Islet precursor cell (in vitro differentiated cells): ENCODE measurements at places on chromosomes 2 and 18.

DNA sequence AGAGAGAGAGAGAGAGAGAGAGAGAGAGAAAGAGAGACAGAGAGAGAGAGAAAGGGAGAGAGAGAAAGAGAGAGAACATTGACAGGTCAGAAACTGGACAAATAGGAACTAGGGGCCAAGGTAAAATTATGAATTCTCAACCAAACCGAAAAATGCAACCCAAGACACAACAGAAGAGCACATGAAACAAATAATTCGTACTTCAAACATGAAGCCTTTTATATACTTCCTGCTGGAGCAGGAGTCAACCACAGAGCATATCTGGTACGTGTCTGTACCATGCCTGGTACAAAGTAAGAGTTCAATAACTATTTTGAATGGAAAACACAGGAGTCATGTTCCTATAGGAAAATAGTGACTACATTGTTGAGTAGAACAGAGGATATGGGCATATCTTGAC, 6.5 kb upstream of the VPS54 start:
- DNase-seq: no peak

- DNase-seq: no peak
Measured at GRCh38 chr2:48449073-48449840, 80.7 kb upstream of the STON1 start.

- peak; percentile 81 for DNase-seq
Measured at GRCh38 chr2:154338352-154338967, 360.0 kb upstream of the KCNJ3 start.

DNA sequence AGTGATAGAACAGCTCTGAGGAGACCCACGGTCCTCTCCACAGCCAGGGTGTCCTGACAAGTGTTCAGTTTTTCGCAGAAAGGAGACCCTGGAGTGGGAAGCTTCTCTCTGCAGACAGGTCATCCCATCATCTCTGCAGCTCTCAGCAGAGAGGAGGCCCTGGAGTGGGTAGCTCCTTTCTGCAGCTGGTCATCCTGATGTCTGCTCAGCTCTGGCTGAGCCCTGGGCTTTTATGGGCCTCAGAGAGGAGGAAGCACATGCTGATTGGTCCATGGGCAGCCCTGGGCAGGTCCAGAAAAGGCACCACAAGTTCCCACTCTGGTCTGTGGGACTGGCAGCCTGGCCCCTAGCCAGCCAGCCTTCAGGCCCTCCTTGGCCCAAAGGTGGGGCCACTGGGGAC, 72.3 kb upstream of the ST3GAL5 start:
- DNase-seq: peak; percentile 39

- DNase-seq: no peak
Measured at GRCh38 chr2:140529706-140530105, 1601.1 kb downstream of the LRP1B start.

GRCh38 chr2:65351234-65351947, 81.0 kb downstream of the SPRED2 start:
- peak; percentile 80 for DNase-seq

- DNase-seq: no peak
Measured at GRCh38 chr2:100218552-100218951, 76.2 kb upstream of the AFF3 start.

DNA sequence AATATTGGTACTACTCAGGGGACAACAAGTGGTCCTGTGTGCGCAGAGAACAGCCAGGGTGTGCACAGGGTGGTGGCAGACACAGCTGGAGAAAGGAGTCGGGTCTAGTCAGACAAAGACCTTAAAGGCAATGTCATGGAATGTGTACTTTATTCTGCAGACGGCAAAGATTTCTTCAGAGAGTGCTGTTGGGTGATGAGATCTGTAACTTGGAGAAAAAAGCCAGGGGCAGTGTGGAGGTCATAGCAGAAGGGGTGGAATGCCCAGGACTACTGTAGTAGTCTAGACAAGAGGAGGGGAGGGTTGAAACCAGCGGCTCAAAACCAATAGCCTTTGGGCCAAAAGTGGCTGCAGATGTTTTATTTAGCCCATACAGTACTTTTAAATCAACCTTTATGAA, 121.3 kb upstream of the ZFP36L2 start:
- DNase-seq: peak; percentile 74

DNA sequence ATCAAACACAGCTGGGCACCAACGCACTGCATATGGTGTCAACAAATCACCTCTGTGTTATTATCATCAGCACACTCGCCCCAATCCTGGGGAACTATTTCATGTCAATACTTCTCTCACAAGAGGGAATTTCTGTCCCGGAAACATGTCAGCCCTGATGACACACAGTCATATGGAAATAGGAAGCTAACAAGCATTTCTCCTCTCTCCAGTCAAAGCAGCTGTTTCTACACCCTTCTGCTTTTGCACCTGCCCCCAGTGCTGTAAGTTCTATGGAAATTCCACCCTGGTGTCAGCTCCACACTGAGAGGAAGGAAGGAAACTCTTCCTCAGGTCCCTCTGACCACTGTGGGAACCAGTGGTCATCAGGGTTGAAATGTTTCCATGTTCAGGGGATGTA, 447.6 kb upstream of the ID2 start:
- DNase-seq: no peak

- DNase-seq: no peak
Measured at GRCh38 chr2:219300022-219300421, 9.2 kb downstream of the PTPRN start.

- no peak for DNase-seq
Measured at GRCh38 chr18:22176420-22177326, 7.3 kb downstream of the GATA6 start.

- DNase-seq: no peak
Measured at GRCh38 chr2:25274868-25275574, 66.7 kb downstream of the DNMT3A start.

- peak; percentile 31 for DNase-seq
Measured at GRCh38 chr2:46470114-46470628, 9.2 kb upstream of the TMEM247 start.

GRCh38 chr2:86239745-86240144, 40.5 kb downstream of the MRPL35 start:
- no peak for DNase-seq

DNA sequence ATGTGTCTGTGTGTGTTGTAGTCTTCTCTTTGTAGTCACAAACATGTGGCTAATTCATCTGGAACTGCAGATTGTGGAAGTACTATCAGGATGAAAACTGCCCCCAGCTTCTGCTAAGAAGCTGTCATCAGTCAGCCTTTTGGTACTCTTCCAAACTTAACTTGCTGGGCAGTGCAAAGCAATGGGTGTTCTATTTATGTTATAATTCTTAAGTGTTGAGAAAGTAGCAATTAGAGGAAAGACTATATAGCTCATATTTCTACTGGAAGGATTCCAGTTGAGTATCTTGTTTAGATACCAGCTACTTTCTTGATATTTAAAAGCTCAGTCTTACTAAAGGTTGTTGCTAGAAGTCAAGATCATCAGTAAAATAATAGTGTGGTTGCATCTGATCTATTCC, 52.1 kb downstream of the SLC38A11 start:
- DNase-seq: no peak

- no peak for DNase-seq
Measured at GRCh38 chr2:63434024-63435001, 154.0 kb downstream of the WDPCP start.

DNA sequence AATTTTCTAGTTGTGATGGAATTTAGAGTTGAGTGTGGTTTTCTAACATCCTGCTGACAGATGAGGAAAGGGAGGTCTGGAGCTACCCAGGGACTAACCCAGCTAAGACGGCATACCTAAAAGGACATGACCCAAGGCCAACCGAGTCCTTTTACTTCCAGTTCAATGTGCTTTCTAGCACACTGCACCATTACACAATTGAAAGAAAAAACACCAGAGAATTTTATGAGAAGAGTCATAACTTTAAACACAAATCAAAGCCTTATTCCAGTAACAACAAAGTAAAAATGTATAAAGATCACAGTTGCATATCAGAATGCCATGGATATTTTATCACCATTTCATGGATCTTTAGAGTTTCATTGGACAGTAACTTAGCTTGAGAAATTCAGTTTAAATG, 480.3 kb downstream of the MEIS1 start:
- DNase-seq: no peak

DNA sequence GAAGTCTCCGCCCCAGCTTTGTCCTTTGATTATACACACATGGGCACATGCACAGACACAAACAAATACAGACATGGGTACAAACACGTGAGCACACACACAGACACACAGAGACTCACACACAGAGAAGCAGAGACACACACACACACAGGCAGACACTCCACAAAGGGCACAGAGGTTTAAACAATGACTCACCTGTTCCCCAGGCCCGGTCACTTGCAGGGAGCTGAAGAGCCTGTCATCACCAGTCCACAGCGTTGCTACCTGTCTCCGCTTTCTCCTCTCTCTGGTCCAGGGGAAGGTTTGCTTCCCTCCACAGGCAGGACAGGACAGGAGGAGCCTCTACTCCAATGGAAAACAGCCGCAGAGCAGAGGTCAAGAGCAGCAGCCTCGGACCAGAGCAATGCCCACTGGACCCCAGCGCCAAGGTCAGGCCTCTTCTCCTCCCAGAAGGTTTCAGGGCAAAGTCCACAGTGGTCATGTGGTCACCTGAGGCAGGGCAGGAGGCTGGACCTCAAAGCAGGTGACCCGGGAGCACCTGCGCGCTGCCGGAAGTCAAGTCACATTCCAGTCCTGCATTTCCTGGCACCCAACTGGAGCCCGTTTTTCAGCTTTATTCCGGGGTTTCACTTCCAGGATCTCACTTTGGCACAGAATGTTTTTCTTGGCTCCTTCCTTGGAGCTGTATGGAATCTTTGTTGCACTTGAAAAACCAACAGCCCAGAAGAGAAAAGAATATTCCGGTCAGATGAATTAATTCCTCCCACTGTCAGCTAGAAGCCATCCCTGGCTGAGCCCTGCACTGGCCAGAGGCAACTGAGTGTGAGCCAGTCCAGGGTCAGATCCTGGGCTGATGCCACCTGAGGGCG, at the start of gene RAB17:
TSS of gene RAB17 (minus strand) at position 463 of the 869 bp plus-strand sequence. CDS start 4,580 bp downstream, outside the sequence.
- DNase-seq: peak; percentile 92

DNA sequence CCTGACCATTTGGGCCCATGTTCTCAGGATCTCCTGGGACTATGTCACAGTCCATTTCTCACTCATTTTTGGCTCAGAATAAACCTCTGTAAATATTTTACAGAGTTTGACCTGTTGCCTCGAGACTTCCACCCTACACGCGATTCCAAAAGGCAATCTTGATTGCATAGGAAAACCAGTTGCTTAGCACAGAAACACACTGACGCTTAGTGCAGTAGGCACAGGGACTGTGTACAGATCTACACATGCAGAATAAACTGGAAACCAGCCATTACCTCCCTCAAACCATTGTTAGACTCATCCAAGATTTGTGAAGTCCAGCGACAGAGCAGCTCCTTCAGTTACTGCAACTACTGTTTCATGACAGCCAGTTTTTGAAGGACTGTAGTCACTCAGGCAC, 73.0 kb downstream of the NCKAP5 start:
- DNase-seq: no peak

DNA sequence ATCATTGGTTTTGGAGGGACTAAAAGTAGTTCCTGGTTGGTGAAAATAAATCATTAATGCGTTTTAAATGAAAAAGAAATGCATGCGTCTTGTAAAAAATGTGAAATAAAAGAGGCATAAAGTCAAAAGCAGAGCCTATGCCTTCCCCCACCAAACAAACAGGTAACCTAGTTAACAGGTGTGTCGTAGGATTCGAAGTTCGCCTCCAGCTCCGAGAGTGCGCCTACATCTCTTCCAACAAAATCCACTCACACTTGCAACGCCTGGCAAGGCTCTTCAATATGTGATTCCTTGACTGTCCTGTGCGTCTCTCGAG, 677 bp upstream of the SMAD4 start:
- no peak for DNase-seq

- DNase-seq: no peak
Measured at GRCh38 chr18:59468821-59469220, 109.8 kb upstream of the LMAN1 start.

- DNase-seq: no peak
Measured at GRCh38 chr2:20356042-20356441, 5.4 kb upstream of the PUM2 start.

DNA sequence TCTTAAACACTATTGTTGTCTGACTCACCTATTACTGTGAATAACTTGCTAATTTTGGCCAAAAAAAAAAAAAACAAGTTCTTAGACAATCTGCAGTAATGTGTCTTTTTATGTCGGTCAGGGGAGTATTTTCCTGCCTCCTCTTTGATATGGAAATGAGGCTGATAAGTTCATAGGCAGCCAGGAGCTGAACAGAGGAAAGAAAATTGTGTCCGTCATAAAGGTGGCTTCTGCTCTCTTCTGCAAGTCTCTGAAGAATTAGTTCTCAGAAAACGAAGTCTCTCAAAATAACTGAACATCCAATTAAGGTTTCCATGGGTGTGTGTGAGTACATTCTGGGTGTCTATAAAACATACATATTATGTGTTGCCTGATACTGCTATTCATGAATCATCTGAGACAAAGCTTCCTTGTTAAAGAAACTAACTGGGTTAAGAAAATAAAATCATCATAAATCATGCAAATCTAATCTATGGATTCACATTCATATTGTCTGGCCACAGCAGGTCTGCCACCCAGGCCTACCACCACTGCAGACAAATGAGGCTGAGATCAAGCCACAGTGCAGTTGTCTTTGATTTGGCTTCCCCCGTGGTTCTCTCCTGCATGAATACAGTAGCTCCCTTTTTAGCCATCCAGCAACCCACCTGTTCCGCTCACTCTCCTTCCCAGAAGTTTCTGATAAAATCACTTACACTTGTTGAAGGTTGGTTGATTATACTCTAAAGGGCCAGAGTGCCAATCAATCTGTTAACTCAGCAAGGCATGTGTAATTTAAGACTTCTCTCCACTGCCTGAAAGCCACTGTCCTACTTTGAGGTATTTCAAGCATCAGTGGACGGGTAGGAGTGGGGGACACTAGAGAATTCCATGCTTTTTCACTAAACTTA, 19.4 kb upstream of the SP5 start:
- DNase-seq: no peak

DNA sequence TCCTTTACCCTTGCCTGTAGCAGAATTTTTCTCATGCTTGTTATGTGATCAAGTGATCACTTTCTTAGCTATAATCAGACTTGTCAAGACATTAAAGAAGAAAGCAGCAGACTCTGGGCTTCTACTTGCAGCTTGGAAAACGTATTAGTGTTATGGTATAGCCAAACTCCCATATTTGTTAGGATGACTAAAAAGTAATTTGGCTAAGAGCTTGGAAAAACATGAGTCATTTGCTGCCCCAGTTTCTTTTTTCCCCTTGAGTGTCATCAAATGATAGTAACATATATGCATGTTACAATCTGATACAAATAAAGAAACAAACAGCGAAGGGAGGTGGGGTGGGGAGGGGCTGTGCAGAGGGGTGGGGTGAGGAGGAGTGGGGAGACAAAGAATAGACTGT, 155.5 kb downstream of the IKZF2 start:
- no peak for DNase-seq

DNA sequence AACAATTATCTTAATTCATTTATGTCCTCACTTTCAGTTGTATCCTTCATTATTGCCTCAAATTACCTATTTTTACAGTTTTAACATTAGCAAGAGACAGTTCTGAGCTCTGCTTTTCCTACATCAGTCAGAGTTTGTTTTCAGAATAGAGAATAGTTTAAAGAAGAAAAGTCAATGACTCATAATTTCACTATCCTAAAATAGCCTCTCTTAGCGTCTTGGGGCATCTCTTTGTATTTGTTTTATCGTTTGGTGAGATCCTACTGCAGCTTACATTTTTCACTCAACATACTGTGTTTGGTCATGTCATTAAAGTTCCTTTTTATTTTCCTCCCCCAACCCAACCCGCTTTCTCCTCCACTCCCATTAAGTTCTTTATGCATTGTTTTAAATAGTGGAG, 3.8 kb downstream of the SEC11C start:
- DNase-seq: no peak

GRCh38 chr18:74294526-74294925, 2.8 kb upstream of the CYB5A start:
- no peak for DNase-seq
